ENCODE measurements at places on chromosomes 7 and 10.

DNA sequence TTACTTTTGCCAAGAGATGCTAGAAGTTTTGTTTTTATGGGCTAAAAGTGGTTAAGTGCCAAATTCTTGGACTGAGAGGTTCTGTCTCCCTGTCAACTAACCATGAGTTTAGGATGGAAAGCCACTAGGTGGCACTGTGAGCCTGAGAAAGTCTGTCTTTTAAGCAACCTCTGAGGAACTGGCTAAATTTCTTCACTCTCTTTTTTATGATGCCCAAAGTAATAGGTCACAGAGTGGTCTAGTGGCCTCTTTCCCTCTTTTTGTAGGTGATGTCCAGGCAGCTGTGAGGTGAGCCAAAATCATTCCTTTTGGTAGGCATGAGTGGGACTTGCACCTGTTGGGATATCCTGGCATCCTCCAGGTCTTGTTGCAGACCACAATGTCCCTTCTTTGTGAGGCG is 56.8 kb downstream of the SND1 start:
- DNase-seq: peak; percentile 48

DNA sequence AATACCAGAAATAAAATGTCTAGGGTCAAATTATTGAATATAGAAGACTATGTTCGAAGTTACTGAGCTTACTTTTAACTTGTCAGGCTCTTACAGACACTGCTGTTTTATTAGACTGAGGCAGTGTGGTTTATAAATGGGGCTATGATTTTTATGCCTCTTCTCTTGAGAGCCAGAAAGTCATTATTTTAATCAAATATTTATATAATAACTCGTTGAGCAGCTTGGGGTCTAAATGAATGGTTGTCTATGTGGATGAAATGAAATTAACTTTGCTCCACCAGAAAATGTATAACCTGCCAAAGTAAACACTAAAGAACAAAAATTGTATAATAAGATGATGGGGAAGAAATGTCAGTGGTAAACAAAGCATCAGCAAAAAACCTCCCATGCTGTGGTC is 175.6 kb upstream of the THSD7A start:
- DNase-seq: no peak

DNA sequence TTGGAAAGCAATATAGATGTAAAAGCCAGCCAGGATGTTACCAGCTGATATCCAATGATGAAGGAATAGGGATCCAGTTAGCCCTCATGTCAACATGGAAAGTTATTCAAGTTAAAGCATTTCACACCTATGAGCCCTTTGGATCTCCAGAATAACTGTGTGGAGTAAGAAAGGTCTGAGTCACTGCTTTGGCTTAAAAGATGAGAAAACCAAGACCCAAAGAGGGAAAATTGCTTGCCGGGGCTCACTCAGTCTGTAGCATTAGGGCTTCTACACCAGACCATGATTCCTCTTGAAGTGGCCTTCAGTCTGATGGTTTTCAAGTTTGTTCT is 12.6 kb downstream of the LSM5 start:
- no peak for DNase-seq

DNA sequence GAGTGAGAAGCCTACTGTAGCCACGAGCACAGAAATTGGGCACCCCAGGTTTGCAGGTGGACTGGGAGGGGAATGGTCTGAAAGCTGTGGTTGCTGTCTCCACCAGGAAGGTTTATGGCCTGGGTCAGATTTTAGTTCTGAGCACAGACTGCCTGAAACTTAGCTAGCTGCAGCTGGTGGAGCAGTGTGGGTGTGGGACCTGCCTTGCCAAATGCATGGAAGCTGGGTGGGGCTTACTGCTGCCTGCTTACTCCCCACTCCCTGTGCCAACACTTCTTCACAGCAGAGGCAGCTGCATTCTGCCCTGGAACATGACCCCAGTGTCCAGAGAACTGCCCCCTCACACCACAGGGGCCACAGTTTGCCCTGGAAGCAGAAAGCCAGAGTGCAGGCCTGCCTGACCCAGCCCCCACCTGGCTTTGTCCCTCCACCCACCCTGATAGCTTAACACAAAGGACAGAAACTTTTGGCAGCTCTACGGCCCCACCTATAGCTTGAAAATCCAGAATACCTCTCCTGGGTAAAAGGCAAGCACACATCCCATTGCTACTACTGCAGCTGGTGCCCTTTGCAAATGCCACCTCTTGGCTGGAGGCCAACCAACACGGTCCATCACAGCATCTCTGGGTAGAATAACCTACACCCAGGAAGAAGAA is 281.6 kb downstream of the AGMO start:
- no peak for DNase-seq

GRCh38 chr10:34723750-34724149 is 91.3 kb downstream of the PARD3 start:
- no peak for DNase-seq

DNA sequence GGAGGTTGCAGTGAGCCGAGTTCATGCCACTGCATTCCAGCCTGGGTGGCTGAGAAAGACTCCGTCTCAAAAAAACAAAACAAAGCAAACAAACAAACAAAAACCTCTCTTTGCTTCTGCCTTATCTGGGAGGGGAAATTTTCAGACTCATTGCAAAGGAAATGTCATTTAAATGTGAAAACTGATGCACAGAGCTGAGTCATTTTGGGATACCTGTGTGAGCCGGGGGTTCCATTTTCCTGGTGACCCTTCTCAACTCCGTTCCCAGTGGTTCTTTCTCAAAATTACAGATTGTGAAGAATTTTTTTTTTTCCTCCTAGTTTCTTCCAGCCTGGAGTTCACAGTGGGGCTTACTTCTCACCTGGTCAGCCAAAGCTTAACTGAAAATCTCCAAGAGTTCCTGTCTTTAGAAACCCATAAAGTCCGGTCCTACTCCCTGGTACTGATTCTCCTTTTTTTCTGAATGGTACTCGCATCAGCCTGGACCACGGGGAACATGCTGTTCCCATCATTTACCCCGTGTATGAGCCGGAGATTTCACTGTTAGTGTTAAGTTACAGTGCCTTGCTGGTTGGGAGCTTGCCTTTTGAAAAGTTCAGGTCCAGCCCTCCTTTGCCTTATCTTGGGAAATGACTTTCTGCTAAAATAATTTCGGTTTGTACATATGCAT is 56.9 kb downstream of the RBM20 start:
- DNase-seq: no peak

DNA sequence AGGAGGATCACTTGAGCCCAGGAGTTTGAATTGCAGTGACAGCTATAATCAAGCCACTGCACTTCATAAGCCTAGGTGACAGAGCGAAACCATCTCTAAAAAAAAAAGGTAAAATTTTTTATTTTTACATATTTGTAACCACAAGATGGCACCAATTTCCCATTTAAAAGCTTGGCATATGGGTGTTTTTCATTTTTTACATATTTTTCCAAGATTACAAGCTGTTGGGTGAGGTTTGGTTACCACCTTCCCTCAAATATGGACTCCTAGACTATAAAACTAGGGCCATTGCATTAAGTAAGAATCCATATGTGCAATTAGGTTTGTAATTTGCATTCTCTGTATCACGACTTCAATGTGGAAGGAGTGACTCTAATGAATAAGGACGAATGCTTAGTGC is 129.3 kb upstream of the ACBD5 start:
- no peak for DNase-seq

DNA sequence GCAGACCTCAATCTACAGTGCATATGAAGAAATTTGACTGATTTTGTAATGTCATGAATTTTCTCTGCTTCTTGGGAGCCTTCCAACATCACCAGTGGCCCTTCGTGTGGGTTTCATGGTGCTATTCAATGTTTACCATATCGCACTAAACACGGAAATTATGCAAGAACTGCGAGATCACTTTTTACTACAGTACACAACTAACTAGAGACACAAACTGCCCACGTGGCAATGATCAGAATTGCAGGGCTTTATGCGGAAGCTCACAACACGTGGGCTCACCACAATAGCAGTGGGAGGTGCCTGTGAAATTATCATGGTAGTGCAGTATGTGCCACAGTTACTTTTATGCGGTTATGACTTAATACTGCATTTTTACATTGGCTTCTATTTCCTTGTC is 449.7 kb upstream of the KLF6 start:
- peak; percentile 7 for DNase-seq

GRCh38 chr7:35694161-35694783 is 663 bp downstream of the HERPUD2 start:
- no peak for DNase-seq

DNA sequence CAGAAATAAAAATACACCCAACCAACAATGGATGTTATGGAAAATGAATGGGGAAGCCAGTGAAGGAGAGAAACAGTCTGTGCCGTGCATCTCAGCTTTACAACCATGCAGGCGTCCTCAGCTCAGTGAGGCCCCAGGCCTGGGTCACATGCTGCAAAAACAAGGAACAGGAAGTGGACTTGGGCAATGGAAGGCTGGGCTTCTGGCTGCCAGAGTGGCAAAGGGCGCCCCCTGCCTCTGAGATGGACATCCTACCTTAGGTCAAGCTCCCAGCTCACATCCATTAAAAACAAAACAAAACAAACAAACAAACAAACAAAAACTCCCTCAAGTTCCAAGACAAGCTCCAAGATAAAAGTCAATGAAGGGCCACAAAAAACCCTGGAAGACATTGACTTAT is 54.7 kb upstream of the AFAP1L2 start:
- DNase-seq: no peak

DNA sequence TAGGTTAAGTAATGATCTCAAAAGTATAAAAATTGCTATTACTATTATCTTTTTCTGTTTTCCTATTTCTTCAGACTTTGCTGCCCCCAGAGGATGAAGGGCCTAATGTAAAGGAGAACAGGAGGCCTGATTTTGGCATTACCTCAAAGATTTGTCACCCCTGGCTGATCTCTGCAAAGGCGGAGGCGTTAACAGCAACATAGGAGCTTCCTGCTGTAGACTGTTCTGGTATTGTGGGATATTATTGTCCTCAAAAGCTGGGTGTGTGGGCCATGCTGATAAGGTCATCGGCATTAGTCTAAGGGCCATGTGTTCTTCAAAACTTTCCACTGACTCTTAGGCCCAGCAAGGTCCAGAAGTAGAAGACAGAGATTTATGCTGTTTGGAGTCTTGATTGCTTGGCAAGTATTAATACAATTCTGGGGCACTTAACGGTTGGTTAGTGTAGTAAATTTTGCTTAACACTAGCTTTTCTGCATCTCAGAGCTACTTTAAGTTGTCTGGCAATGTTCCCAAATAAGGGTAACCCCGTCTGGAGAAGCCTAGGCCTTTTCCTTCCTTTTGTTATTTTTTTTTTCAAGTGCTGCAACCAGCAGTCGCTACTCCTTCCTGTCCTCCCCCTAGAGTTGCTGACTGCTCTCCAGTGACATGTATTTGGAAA is 14.0 kb upstream of the ENTPD1 start:
- DNase-seq: no peak

GRCh38 chr10:86003201-86003621 is 363.4 kb downstream of the GRID1 start:
- no peak for DNase-seq

DNA sequence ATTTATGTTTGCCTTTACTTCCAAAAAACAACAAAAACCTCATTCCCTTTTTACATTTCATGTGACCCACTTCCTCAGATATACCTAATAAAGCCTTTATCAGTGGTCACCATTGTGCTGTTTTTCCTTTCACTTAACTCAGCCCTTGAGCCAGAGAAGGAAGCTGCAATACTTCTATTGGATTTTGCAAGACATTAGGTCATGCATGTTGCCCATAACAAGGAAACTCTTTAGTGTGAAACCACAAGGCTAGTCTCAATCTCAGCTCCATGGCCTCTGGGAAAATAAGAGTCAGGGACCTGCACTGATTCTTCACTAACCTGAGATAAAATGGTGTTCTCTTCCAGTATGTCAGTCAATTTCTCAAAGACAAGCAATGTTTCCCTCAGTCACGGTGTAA is 27.8 kb downstream of the STEAP4 start:
- no peak for DNase-seq

- no peak for DNase-seq
Measured at GRCh38 chr10:88322324-88323063, 260.6 kb downstream of the RNLS start.

DNA sequence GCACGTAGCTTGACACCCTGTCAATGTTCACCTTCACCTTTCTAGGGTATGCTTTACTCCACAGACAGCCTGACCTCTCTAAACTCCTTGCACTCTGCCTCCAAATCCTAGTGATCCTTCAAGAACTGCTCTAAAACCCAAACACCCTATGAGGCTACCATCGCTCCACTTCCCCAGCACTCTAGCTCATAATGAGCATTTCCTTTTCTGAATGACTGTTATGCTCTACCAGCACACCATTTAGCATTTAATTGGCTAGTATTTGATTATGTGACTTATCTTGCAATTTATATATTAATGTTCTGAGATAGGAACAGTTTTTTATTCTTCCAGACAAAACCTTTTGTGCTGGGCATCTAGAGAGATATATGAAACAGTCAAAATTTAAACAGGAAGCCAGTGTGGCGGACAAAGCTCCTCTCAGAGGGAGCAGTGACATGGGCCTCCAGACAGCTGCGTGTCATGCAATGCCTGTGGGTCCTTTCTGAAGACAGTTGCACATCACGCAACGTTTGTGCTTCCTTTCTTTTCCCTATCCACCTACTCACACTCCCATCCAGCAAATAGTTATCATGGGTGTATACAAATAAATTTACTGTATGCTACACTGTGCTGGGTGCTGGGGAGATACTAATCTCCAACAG is 86.3 kb downstream of the ALOX5 start:
- no peak for DNase-seq

GRCh38 chr10:71046747-71047146 is 158.4 kb upstream of the PCBD1 start:
- no peak for DNase-seq

- DNase-seq: no peak
Measured at GRCh38 chr10:123841560-123841959, 50.0 kb downstream of the CPXM2 start.

DNA sequence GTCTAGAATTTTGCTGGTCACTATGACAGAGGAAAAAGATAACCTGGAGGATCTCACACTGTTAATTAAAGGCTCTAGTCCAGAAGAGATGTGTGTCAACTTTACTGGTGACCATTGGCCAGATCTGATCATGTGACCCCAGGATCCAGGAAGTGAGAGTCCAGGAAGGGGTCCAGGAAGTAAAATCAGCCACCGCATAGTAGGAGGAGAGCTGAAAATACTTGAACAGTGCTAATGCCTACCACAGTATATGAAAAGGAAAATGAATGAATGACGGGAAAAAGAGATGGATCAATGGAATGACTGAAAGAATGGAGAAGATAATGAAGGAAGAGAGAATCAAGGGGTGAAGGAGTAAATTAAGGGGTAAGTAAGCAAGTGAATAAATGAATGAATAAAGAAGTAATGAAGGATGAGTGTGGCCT is 415.3 kb downstream of the RPS24 start:
- no peak for DNase-seq

GRCh38 chr7:3117488-3118231 is 74.0 kb upstream of the CARD11 start:
- DNase-seq: no peak
